ENCODE measurements at places on chromosomes 1 and 21.

DNA sequence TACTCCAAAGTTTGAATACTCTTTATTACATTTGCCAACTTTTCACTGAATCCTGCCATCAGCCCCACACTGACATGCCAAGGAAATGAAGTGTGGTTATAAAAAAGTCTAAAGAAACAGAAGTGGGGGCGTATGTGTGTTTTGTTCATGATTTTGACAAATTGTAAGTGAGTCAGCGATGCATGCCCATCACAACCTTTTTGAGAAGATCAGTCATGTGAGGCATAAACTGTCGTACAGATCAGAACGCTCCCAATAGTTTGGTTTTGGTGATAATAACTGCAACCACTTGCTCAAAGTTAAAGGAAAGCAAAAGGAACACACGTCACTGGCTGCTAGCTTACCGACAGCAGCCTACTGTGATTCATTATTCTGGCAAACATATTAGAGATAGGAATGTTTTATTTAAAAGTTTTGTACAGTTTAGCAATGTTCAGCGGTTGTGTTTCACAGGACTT lies 95.6 kb downstream of the RGS2 start:
- peak; percentile 17 for DNase-seq

DNA sequence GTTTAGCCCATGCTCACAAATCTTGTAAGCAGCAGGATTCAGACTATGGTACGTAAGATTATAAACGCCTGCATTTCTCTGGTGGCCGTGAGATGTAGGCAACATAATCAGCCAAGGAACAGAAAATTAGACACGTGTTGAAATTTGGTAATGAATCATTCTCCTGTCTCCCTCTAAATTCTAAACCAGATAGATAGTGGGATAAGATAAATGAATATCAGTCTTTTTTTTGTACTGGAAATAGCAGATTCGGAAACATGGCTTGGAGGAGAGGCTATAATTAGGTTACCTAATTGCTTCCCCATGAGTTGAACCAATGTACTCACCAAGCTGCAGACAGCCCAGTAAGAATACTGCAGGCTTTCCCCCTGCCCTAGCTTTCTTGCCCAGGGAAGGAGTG lies 172.3 kb downstream of the TGFB2 start:
- DNase-seq, result no peak

DNA sequence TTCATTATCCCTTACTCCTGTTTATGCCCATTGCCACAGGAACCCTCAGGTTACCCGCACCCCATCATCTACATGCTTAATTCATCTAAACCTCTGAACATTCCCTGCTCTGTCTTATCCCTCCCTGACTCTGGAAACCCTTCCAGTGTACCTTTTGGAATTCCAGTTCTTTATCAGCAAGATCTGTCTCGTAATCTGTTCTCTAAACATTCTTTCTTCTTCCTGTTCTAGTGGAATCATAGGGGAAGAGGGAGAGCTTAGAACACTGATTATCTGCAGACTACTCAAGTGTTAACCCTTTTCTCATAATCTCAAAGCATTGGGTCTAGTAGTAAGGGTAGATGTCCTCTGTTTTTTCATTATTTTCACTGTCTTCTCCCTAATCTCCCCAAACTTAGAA lies 159.8 kb downstream of the PIK3R3 start:
- DNase-seq, result no peak

- no peak for DNase-seq
Observed at GRCh38 chr1:202251424-202252256, 58.0 kb downstream of the LGR6 start.

GRCh38 chr1:210301615-210302000 lies 27.1 kb upstream of the HHAT start:
- no peak for DNase-seq

DNA sequence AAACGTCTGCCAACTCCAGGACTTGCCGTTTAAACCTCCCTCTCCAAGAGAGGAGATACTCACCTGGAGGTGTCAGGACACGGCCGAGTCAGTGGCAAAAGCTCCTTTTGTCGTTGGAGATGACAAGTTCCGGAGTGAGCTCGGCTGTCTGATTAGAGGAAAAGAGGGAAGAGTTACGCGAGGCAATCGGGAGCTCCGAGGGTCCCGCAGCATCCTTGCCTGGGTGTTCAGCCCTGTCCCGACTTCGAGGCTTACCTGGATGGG lies 497 bp downstream of the ID3 start:
- no peak for DNase-seq

- no peak for DNase-seq
Observed at GRCh38 chr1:21290546-21290944, 282 bp upstream of the ECE1 start.

DNA sequence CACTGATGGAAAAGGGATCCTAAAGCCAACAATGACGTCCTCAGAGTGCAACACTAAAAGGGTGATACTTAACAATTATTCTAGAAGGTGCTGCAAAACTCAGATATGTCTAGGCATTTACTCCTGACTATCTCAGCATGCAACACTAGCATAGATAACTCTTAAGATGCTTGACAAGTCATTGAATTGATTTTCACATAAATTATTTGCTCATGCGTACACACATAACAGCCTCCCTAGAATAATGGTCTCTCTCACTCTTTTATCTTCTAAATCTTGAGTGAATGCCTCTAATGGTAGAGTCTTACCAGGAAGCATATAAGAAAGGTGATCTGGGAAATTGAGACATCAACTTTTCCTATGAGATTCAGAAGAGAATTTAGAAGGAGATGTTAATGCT lies 1283.7 kb downstream of the MRPL39 start:
- DNase-seq, result no peak

DNA sequence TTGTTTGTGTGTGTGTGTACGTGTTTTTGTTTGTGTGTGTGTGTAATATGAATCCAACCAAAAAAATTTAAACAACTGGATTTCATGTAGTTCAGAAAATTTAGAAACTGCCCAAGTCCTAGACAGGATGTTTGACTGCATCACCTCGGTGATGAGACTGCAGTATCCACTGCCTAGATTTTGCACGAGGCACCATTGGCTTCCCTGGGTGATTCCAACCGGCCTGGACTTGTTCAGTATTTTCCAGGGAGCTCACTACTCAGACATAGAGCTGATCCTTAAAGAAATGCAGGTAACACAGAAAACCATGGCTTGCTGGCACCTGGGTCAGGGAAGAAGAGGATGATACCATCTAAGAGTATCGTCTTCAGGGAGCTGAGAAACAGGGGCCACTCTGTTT lies 18.2 kb upstream of the KCNK2 start:
- no peak for DNase-seq

DNA sequence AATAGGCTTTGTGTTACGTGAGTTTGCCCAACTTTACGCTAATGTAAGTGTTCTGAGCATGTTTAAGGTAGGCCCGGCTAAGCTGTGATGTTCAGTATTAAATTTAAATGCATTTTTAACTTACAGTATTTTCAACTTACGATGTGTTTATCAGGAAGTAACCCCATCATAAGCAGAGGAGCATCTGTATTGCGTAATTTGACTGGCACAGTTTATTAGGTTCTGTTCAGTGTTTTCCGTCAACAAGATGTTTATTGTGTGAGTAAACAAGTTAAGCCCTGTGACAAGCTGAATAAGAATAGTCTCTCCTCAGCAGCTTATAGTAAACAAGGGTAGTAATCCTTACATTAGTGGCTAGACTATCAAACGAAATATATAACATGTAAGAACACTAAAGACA lies 27.2 kb upstream of the SHISA4 start:
- DNase-seq, result no peak

DNA sequence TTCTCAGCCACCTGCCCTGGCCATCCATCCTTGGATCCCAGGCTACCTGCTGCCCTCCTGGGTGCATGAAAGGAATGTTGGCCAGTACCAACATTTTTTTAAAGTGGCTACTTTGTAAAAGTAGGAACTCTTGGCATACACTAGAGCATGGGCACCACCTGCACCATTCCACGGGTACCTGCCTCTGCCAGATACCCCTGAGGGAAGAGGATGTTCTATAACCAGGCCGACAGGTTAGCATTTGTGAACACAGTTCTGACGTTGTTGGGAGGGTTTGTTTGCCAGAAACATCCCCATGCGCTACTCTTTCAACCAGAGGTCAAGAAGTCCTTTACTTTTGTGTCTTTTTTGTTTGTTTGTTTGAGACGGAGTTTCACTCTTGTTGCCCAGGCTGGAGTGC lies 43.0 kb downstream of the EVA1C start:
- no peak for DNase-seq

DNA sequence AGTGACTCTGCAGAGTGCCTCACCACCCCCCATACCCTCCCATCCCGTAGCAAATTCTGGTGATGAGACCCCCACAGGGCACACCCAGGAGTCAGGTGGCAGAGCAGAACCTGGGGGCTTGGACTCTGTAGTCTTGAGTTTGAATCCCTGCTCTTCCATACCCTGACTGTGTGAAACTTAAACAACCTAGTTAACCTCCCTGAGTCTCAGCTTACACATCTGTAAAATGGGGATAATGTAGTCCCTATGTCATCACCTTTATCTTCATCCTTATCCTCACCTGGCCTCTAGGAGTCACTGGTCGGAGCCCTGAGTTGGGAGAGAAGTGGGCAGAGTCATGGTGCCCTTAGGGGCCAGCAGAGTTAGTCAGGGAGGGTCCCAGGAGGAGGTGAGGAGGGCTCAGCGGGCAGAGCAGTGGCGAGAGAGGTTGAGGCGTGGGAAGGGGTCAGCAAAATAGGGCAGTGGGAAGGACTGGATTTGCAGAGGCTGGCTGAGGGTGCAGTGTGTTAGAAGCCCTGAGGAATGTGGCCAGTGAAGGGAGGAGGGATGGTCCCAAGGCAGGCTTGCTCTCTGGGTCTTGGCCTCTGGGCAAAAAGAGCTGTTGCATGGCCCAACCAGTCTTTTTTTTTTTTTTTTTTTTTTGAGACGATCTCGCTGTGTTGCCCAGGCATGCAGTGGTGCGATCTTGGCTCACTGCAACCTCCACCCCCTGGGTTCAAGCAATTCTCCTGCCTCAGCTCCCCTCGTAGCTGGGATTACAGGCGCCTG lies 18.6 kb downstream of the C1orf167 start:
- DNase-seq, result no peak

GRCh38 chr1:202247104-202247503 lies 53.5 kb downstream of the LGR6 start:
- no peak for DNase-seq

DNA sequence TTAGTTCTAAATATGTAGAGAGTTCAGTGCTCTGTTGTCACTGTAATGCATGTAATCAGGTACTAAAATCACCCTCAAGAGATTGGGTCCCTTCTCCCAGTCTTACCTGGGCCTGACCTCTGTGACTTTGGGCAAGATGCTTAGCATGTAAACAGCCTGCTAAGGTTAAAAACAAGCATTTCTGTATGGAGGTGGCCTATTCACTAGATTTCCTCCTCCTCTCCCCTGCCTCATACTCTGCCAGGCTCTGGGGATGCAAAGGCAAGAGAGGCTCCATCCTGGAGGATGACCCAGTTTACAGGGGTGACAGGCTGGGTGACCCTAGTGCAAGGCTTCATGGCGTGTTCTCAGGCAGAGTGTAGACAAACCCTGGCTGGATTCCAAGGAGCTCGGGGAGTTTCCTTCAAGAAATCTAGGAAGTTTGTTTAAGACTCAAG lies 28.8 kb downstream of the VANGL2 start:
- no peak for DNase-seq

DNA sequence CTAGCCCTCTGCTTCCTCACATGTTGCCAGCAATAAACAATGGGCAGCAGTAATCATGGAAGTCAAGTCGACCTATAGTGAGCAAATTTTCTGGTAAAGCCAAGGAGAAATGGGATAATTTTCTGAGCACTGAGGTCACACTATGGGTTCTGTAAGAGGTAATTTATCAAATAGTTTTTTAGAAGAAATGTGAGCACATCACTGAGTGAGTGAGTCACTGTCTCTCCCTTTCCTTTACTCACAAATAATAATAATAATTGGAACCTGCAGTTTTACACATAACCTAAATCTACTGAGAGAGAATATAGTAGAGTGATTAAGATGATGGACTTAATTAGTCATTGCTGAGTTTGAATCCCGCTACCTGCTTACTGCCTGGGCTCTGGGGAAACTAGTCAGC lies 23.6 kb downstream of the SLC35F3 start:
- no peak for DNase-seq

- peak; percentile 6 for DNase-seq
Observed at GRCh38 chr1:114482585-114482984, 28.4 kb downstream of the TRIM33 start.

DNA sequence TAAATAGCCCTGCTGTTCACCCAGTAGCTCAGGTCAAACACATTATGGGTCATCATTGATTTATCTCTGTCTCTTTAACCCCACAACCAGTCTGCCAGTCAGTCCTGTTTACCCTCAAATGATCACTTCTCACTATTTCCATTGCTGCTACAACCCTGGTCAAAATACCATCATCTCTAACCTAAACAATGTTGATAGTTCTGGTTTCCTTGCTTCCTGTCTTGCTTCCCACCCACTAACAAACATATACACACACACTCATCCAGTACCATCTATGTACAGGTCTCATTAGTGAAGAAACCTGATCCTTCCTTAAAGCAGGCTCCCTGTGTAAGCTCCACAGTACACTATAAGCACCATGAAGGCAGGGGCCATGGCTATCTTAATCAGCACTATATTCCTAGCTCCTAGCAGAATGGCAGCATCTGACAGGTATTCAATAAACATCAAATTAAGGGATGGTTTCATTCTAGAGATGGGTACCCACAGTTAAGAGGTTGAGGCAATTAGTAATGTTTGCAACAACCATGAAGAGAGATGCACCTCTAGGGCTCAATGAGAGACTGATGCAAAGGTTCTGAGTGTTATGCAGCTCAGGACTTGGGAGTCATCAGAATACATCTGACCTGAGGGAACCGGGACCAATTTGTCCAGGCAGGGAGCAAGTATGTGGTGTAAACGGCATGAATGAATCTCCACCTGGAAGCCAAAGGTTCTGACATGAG lies 10.0 kb upstream of the TGFBR3 start:
- DNase-seq, result no peak

DNA sequence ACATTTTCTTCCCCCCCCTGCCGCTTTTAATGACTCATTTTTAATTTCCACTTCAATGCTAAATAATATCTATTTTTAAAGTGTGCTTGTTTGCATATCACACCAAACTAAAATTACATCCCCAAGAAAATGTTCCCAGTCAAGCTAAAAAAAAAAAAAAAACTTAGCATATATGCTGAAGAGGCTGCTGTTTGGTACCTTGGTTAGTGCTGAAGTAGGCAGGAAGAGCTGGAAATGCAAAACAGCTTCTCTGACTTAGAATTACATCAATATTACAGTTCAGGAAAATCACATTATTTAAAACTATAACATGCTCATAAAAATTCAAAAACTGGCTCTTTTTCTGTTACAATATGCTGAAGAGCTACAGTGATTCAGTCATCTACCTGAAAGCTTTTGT lies 372.3 kb downstream of the SMYD3 start:
- no peak for DNase-seq
